ENCODE measurements at places on chromosomes 5 and 9.

DNA sequence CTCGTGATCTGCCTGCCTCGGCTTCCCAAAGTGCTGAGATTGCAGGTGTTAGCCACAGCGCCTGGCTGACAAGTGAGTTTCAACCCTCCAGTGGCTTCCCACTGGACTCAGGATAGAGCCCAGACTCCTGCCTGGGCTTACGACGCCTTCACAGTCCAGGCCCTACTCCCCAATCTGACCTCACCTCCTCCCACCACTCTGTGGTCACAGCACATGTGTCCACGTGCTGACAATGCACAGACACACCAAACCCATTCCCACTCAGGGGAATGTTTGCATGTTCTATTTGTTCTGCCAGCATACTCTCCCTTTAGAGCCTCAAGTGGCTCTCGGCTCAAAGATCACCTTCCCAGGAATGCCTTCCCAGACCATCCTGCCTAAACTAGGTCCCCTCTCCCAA is 31.1 kb upstream of the TRIM14 start:
- DNase-seq: no peak

DNA sequence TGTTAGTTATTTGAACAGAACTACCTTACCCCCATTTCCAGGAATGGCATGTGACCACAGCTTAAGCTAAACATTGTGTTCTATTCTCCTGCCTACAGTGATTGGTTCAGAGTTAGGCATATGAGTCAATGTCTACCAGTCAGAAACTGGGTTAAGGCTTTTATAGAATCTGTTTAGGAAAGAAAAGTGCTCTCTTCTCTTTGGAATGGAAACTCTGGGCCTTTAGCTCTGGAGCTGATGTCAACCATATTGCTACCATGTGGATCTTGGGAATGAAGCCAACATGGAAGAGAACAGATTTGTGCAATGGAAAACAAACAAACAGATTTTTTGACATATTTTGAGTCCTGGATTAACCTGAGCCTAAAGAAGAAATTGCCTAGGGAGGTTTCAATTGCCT is 488.9 kb upstream of the TNC start:
- DNase-seq: no peak

GRCh38 chr9:32378993-32379729 is 5.3 kb upstream of the ACO1 start:
- DNase-seq: peak; percentile 46

GRCh38 chr5:177419046-177419445 is 7.4 kb upstream of the GRK6 start:
- DNase-seq: no peak

DNA sequence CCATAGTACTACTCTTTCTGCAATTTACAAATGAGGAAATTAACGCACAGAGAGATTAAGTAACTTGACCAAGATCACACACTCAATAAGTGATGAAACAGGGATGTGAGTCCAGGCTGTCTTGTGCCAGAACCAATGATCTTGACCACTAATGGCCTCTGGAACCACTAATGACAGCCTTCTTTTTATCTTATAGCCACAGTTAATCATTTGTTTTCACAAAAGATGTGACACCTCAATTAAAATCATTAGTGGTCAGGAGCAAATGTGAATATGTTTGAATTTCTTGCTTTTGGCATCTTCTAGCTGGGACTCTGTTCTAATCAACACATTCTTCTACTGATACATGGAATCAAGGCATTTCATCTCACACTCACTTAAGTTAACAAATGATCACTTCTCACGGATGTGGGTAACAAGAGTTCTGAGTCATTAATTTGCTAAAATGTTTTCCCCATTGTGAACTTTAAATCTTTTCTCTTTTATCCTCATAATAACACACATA is 102.7 kb upstream of the CD180 start:
- DNase-seq: no peak

DNA sequence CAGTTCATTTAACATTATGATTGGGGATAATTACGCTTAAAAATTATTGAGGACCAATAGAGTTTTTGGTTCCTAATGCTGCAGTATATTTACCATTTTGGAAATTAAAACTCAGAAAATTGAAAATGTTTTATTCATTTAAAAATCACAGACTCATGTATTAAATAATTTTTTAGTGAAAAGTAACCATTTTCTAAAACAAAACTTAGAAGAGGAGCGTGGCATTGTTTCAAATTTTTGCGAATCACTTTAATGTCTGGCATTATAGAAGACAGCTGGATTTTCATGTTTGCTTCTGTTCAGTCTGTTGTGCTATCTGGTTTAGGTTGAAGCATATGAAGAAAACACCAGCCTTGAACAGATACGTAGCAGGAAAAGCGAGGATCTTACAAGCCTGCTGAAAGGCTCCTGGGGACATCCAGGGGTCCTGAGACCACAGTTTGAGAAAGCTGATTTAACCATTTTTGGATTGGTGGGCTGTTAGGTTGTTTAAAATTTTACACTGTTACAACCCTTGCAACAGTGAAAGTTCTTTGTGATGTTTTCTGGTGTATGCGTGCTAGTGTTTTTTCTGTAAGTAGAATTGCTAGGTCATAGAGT is 1.6 kb downstream of the ZFYVE16 start:
- no peak for DNase-seq

DNA sequence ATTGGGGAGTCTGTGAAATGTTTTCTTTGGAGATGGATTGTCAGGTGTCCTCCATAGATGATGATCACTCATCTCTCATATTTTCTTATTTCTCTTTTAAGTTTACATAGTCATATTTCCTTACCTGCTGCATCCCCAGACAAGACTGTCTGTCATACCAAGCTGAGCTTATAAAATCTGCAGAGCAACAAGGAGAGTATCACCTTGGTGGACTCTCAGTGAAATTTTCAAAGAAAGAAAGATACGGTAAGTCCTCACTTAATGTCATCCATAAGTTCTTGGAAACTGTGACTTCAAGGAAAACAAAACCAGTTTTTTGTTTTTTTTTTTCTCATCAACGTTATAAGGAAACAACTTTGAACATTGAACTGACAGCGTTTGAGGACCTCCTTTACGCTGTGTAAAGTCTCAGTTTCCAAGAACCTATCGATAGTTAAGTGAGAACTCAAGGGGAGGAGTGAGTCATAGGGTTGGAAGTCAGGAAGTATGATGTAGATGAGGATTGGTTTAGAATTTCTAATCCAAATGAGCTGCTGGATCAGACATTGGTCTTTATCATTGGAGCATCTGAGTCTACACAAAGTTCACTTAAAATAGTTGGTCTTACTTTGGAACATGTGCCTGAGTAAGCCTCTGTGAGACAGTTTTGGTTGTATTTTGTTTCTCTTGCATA is 45.5 kb downstream of the SPIN1 start:
- DNase-seq: no peak

DNA sequence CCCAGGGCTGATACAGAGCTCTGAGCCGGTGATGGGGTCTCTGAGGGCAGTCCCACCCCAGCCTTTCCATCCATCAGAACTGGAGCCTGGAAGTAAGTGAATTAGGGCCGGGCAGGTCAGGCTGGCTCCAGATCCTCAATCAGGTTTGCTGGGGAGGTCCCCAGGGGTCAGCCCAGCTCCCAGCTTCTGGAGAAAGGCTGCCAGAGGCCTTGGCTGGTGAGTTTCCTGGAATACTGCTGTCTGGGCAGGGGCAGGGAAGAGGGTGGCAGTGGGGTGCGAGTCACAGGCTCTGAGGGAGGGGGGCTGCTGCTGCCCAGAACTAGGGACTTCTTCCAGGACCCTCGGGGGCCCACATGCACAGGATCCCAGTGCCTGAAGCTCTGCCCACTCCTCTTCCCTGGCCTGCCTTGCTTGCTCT is 200.6 kb upstream of the MVB12B start:
- DNase-seq: peak; percentile 9

DNA sequence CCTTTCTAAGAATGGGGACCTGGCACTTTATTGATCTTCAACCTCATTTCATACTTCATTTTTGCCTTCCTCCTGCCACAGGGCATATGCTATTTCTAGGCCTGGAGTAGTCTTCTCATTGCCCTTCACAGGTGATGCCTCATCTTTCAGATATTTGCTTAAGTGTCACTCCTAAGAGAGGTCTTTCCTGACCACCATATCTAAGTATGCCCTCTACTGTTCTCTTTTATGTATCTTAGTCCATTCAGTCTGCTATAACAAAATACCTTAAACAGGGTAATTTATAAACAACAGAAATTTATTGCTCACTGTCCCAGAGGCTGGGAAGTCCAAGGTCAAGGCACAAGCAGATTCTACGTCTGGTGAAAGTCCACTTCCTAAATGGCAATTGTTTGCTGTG is 99.1 kb downstream of the ADAMTS6 start:
- DNase-seq: no peak

GRCh38 chr5:80608731-80609130 is 38.7 kb upstream of the ANKRD34B start:
- DNase-seq: no peak

DNA sequence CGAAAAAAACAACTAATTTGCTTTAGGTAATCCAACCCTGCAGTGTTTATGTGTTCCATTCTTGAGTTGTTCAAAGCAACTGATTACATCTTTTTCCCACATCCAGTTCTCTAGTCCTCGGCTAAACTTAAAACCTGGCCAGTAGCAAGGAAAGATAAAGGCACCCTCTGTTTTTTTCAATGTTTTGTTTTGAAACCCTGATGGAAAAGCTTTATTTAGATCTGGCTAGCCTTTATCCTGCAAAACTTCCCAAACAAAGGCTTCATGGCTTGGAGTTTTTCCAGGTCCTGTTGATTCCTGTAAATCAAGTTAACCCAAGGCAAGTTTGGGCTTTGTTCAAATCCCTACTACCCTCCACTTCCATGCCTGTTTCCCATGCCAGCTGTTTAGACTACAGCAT is 105.1 kb downstream of the CEMIP2 start:
- DNase-seq: no peak

DNA sequence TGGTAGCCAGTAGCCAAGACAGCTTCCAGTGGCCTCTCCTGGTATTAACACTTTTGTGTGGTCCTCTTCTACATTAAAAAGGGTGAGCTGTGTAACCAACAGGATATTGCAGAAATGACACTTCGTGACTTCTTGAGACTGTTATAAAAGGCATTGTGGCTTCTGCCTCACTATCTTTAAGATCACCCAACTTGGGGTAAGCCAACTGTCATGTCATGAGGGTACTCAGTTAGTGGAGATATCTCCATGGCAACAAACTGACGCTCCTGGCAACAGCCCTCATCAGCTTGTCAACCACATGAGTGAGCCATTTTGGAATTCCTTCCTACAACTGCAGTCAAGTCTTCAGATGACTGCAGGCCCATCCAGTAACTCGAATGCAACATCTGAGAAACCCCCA is 121.7 kb downstream of the DEPDC1B start:
- DNase-seq: no peak

DNA sequence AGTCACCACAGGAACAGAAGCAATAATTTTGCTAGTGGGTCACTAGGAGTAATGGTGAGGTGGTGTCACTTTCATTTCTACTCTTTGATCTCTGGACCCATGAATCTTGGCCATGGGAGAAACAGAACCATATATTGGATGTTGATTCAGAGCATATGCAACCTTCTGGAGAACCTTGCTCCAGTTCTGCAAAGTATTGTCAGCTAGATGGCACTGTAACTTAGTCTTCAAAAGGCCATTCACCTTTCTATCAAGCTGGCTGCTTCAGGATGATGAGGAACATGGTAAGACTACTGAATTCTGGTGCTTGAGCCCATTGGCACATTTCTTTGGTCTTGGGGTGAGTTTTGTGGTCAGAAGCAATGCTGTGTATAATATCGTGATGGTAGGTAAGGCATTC is 129.1 kb upstream of the FBN2 start:
- no peak for DNase-seq

GRCh38 chr5:151326266-151326665 is 21.1 kb downstream of the SLC36A2 start:
- no peak for DNase-seq

GRCh38 chr5:77224672-77225355 is 14.3 kb downstream of the PDE8B start:
- DNase-seq: no peak

- no peak for DNase-seq
These were observed 429.6 kb downstream of the ARHGEF28 start for GRCh38 chr5:74055486-74056106.

GRCh38 chr9:75200892-75201470 is 112.7 kb downstream of the OSTF1 start:
- no peak for DNase-seq

GRCh38 chr5:39437467-39437866 is 12.7 kb upstream of the DAB2 start:
- DNase-seq: no peak

DNA sequence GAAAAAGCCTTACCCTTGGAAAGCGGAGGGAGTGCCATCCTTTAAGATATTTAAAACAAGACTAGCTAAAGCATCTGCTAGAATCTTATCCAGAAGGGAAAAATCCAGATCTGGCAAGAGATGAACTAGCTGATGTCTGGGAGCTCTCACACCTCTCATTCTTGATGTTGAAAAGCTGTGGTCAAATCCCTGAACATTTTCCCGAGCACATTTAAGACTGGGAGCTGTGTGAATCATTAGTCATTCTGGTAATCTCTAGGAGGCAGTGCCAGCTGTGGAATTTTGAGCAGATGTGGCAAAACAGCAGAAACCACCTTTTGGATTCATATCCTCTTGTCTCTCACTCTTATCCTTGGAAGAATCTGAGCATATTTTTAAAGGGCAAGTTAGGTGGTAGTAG is 218.0 kb downstream of the MAN2A1 start:
- no peak for DNase-seq

DNA sequence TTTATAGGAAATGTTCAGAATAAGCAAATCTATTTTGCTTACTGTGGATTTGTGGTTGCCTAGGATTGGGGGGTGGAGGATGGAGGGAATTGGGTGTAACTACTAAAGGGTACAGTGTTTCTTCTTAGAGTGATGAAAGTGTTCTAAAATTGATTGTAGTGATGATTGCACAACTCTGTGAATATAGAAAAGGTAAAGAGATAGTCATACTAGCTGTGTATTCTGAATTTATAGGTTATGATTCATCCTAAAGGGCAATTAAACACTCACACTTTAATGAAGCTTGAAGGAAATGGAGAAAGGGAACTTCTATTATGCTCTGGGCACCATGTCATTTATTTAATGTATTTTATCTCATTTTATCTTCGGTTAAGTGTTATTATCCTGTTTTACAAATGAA is 9.9 kb downstream of the TXNDC8 start:
- no peak for DNase-seq

GRCh38 chr5:155027993-155028629 is 14.6 kb downstream of the KIF4B start:
- DNase-seq: no peak

- peak; percentile 7 for DNase-seq
These were observed 68.5 kb downstream of the MRPL36 start for GRCh38 chr5:1731091-1731639.

- DNase-seq: no peak
These were observed 22.6 kb upstream of the NOTCH1 start for GRCh38 chr9:136568288-136569081.

- no peak for DNase-seq
These were observed 53.5 kb upstream of the TAF11L2 start for GRCh38 chr5:17444496-17444895.

GRCh38 chr5:114665551-114665950 is 303.7 kb downstream of the KCNN2 start:
- DNase-seq: no peak

- DNase-seq: no peak
These were observed 98.0 kb downstream of the NR6A1 start for GRCh38 chr9:124673063-124673462.

GRCh38 chr5:111810112-111810511 is 53.1 kb upstream of the NREP start:
- DNase-seq: no peak

GRCh38 chr5:111326551-111326950 is 102.4 kb downstream of the CAMK4 start:
- DNase-seq: peak; percentile 27
